ENCODE measurements at places on chromosomes 11 and 22.

- no peak for DNase-seq
Observed at GRCh38 chr22:17925431-17925841, 98.9 kb downstream of the MICAL3 start.

DNA sequence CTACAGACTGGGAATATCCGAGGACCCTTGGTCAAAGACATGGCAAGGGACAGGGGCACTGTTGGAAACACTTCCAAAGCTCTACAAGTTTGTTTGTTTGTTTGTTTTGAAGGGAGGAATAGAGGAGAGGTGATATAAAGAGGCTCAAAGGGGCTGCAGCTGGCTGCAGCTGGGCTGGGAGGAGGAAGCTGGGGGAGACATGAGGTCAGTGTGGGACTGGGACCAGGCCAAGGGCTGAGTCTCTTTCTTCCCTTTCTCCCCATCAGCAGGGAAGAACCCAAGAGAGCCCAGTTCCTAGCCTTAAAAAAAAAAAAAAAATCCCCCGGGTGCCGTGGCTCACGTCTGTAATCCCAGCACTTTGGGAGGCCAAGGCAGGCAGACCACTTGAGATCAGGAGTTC lies 5.0 kb downstream of the RHOG start:
- DNase-seq: no peak

GRCh38 chr11:1919391-1920127 lies at the start of gene TNNT3:
TSS of gene TNNT3 (plus strand) at chr11:1919703. CDS start at chr11:1922875, 3,172 bp downstream.
- no peak for DNase-seq

GRCh38 chr11:105110688-105111030 lies 28.9 kb downstream of the CARD18 start:
- no peak for DNase-seq

Measured in activated gamma-delta T cell treated with anti-CD3 and anti-CD28 coated beads, Interleukin-2, amount 50 U/mL, for 16 hours (primary cell).